HepG2 (cell line): ENCODE measurements at places on chromosomes 3 and 15.

- DNase-seq: no peak
Measured at GRCh38 chr3:72003936-72004335, 219.0 kb upstream of the PROK2 start.

DNA sequence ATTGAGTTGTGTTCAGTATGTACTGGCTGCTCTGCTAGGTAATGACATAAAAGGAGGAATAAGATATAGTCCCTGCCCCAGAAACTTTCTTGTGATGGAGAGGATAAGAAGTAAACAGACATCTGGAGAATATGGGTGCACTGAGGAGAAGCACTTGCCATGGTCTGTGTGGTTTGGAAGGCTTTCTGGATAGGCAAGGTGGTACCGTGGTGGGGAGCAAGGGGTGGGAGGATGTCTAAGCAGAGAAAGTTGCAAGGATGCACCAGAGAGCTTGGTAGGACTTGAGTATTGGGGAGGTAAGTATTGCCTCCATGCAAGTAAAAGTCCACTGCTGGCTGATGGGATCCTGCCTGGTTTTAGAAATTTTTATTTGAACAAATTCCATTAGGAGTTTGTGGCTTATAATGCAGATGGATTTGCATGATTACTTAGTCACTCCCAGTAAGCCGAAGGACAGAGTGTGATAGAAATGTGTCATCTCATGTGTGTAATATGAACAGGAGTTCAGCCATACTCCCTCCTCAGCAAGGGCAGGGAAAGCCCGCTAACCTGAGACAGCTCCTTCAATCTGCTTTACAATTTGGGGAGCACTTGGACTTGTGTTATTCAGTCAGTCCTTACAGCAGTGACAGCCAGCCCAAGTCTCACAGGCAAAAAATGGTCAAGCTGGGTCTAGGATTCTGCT lies 53.6 kb downstream of the CLSTN2 start:
- DNase-seq: no peak

GRCh38 chr3:36923523-36923943 lies 21.3 kb downstream of the TRANK1 start:
- DNase-seq: no peak

DNA sequence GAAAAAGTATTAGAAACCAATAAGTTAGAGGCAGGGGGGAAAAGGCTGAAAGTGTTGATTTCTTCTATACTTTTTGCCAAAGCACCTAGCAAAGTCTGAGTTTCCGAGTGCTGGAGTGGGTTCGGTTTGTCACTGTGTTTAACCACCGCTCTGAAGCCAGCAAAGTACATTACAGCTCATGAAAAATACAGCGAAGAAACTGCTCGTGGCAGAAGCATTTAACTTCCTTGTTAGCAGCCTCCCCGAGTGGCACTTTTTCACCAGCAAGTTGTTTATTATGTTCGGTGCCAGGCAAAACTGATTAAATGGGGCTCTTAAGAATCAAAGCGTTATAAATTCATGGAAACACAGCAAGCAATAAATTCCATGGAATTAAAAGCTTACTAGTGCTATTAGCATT lies 313.6 kb downstream of the FOXP1 start:
- DNase-seq: no peak
